ENCODE measurements at places on chromosomes 11 and 22.

- DNase-seq: no peak
These were observed 29.7 kb upstream of the ST14 start for GRCh38 chr11:130129922-130130321.

GRCh38 chr22:30232716-30233218 lies 13.8 kb downstream of the LIF start:
- no peak for DNase-seq

DNA sequence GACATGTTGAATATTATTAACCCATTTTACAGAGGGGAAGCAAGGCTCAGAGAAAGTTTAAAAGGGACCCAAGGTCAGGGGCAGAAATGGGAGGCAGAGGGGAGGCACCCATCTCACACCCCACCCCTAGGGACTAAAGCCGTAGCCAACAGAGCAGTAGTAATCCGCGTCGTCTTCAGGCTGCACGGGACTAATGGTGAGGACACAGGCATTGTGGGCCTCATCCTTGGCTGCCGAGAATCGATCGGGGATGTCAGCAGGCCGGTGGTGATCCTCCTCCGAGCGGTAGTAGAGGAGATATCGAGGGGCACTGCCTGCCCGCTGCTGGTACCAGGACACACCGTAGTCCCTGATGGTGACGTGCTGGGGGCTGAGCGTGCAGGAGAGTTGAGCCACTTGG lies 1.5 kb downstream of the VPREB3 start:
- DNase-seq: no peak

GRCh38 chr11:45523760-45524159 lies 141.7 kb downstream of the CHST1 start:
- DNase-seq: no peak

DNA sequence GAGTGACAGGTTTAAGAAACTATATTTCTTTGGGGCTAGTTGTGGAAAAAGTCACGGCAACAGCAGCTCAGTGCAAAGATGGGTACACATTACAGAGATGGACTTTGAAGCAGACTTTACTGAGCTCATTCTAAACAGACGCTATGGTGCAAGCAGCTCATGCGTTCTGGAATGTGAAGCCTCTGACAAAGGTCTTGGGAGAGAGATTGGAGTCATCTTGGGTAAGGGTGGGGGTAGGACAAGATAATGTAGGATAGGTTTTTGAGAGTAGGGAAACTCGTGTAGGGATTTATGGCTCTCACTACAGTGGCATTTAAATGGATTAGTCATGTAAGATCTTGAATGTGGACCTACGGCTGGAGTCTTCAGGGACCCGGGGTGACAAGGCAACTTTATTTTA lies 36.2 kb upstream of the CLMP start:
- no peak for DNase-seq

GRCh38 chr11:12413141-12414052 lies 36.0 kb downstream of the PARVA start:
- no peak for DNase-seq

Data from brain (organoid and tissue), 16 donors.